Sigmoid colon (tissue), 7 donors: ENCODE measurements at places on chromosomes 5 and 9. TPM values are rescaled to one million over a fixed set of nuclear protein-coding genes. Genes with fewer than 3 reads are reported as not detected.

- H3K36me3 ChIP-seq: no peaks in the 10 kb centered on the region
- H3K4me3 ChIP-seq: no peak overlapping the region
- DNase-seq: no peak
- H3K27me3 ChIP-seq: no peaks in the 10 kb centered on the region
- H3K4me1 ChIP-seq: no peaks in the 10 kb centered on the region
- no peak overlapping the region for H3K27ac ChIP-seq
Observed at GRCh38 chr9:94599102-94599501, 5.5 kb upstream of the FBP2 start.

- no peak overlapping the region for H3K4me3 ChIP-seq
- DNase-seq: no peak
- no peak overlapping the region for H3K27ac ChIP-seq
- no peaks in the 10 kb centered on the region for H3K36me3 ChIP-seq
- no peaks in the 10 kb centered on the region for H3K27me3 ChIP-seq
Observed at GRCh38 chr9:125861405-125862058, 114.4 kb downstream of the PBX3 start.

DNA sequence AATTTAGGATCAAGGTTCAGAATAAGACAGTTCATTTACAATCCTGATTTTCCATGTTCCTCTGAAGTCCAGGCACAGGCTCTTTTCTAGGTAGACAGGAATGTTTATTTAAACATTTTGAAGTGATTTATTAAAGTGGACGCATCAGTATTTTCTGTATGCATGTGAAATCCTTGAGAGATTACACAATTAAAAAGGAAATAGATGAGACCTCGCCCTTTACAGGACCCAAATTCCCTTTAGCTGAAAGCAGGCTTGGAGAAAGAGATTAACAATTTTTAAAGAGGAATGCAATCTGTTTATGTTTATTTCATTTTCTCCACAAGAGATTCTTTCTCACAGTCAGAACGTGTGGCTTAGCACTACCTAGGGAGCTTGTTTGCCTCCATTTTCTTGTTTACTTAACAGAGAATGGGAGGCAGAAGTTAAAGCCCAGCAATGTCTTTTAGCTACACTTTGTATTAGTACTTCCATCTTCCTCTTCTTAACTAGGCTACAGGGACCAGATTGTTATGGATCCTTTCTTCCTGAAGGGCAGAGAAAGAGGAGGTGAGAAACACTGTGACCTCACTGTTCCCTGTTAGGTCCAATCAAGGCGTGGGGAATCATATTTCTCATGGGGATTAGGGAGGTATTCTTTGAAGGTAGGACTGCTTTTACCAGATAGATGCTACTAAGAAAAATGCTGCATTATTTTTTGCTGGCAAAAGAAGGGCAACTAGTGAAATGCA lies 416.0 kb downstream of the SH3GL2 start:
- H3K4me3 ChIP-seq: no peak overlapping the region
- no peak overlapping the region for H3K27ac ChIP-seq
- no peaks in the 10 kb centered on the region for H3K4me1 ChIP-seq

ANKRD34B gene
- not detected for total RNA-seq

PHF24 gene
- 2.2 TPM for total RNA-seq
